Panc1 (cell line): ENCODE measurements at places on chromosomes 7 and 10.

GRCh38 chr7:150421831-150422230 is 28.6 kb upstream of the GIMAP8 start:
- DNase-seq: no peak

- no peak for DNase-seq
These were observed 272.6 kb downstream of the FGFR2 start for GRCh38 chr10:121325490-121326231.

DNA sequence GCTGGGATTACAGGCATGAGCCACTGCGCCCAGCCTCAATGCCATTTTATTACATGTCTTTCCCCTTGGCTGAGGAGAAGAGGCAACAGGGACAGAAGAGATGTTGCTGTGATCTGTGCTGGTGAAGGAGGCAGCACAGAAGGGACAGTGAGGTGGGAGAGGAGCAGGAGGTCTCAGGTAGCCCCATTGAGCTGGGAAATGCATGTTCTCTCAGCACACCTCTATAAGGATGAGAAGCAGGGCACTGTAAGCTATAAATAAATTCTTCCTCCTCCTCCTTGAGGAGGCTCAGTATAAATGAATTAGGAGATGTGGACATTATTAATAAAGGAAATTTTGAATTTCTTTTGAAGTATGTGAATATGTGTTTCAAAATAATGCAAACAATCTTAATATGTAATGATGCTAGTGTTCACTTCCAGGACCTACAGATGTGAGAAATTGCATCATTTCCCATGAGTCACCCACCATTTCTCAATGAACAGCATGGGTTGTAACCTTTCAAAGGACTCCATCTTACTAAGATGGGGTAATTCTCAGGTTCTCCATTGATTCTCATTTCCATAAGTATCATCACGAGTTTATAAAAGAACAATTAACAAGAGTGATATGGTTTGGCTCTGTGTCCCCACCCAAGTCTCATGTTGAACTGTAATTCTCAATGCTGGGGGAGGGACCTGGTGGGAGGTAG is 88.9 kb upstream of the ODAD2 start:
- no peak for DNase-seq

- no peak for DNase-seq
These were observed 134.4 kb downstream of the SLC16A9 start for GRCh38 chr10:59575269-59575668.

GRCh38 chr10:67612176-67612575 is 83.8 kb downstream of the CTNNA3 start:
- no peak for DNase-seq

DNA sequence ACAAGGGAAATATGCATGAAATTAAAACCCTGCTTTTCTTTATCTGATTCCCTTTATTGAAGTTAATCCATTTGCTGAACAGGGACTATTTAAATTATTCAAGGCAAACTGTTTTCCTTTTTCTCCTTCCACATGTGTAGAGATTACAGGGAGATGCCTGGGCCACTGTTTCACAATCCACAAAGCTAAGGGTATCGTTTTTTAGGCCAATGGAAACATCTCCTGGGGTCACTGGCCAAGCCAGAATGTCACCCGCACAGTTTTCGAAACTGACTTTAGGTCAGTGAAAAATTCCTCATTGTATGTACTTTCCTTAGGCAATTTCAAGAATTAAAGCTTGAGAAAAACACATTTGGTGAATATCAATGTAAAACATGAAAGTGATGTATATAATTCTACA is 259.2 kb upstream of the BMPER start:
- DNase-seq: no peak

DNA sequence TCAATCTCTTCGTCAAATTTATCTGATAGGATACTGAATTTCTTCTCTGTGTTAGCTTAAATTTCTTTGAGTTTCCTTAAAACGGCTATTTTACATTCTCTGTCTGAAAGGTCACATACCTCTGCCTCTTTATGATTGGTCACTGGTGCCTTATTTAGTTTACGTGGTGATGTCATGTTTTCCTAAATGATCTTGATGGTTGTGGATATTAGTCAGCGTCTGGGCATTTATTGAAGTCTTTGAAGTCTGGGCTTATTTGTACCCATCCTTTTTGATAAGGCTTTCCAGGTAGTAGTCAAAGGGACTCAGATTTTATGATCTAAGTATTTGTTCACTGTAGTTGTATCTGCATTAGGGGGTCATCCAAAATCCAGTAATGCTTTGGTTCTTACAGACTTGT is 1407.5 kb upstream of the LRRTM3 start:
- no peak for DNase-seq

- DNase-seq: no peak
These were observed 28.6 kb upstream of the TRIL start for GRCh38 chr7:28986765-28987110.

GRCh38 chr10:70649526-70649925 is 22.8 kb upstream of the ADAMTS14 start:
- peak; percentile 42 for DNase-seq

DNA sequence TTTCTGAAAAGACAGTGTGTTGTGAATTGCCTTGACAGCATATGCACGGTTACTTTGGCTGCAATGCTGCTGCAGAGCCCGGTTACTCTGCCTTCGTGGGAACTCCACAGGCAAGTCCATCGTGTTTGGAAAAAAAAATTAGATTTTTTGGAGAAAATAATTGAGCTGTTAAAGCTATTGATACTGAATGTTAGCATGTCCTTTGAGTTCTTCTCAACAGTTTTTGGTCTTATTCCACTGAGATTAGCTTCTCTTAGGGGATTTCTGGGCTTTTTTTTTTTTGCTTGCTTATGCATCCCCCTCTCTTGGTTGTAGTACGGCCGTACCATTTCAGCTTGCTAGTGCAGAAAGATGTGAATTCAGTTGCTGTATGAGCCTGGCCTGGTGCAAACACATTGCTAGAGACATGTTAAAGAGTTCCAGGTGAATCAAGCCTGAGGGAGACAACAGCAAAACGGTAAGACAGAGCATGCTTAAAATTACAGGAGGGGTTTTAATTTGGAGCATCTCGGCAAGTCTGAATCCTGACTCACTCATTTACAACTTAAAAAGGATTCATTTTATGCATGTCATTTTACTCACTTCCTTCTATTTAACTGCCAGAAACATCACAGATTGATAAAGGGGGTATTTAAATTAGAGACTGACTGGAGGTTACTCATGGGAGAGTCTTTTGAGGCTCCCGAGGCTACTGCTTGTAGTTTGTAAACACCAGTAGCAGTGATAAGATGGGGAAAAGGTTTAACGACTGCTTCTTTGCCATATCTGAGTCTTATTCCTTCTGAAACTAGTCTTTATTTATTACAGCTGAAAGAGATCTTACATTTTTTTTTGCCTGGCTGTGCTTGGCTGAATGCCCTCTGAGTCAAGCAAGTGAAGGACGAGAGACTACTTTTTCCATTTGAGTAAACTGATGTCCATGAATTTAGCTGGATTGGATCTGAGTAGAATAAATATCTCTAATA is 113.7 kb downstream of the CDK14 start:
- no peak for DNase-seq

DNA sequence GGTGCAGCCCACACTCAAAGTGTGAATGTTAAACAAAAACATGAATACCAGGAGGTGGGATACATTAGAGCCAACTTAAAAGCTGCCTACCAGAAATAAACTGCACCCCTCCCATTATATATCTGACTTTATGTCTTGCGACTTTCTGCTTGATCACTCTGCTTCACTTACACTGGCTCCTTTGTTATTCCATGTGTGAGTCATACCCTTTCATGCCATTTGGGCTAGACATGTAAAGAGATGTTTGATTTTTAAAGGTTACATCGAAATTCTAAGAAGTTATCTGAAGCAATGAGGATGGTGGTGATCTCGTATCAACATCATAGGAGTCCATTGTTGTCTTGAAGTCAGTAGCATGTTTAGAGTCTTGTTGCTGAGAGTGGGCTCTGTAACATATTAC is 31.6 kb upstream of the ETV1 start:
- DNase-seq: no peak

GRCh38 chr10:23870651-23871610 is 338.0 kb upstream of the KIAA1217 start:
- DNase-seq: no peak

- DNase-seq: no peak
These were observed 130.9 kb upstream of the MBL2 start for GRCh38 chr10:52903397-52903938.

- no peak for DNase-seq
These were observed 466.5 kb downstream of the GRID1 start for GRCh38 chr10:85900061-85900460.

DNA sequence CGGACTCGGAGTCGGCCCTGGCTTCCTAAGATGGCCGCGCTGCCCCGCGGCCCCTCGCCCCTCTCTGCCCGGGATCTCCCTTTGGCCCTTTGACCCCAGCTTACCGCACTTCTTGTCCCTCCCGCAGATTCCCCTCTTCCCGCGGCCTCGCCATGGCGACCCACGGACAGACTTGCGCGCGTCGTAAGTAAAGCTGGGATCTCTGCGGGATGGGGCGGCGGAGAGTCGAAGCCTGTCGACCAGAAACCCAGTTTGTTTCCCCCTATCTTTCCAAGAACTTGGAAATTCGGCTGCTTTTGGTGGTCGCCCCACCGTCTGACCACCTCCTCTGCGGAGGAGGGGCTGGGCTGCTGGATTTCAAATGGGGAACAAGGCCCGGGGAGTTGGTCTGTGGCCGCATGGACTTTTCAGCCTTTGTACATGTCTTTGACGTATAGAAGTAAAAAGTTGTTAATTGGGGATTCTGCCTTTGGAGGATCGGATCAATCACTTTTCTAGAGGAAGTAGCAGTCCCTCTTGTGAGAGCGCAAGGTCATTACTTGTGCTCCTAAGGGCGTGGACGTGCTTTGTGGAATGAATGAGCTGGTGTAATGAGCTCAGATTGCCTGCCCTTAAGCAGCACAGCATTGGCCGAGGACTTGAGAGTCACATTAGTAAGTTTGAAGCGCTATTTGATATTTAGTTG is 553 bp downstream of the VDAC2 start:
- no peak for DNase-seq

DNA sequence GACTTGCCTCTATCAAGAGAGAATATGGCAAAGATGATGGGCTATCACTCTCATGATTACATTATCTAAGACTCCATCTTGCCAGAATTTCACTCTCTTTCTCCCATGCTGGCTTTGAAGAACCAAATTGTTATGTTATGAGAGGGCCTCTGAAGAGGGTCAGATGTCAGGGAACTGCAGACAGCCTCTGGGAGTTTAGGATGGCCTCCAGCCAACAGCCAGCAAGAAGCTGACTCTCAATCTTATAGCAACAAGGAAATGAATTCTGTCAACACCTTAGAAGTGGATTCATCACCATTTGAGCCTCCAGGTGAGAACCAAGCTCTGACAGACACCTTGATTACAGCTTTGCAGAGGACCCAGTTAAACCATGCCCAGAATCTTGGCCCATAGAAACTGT is 33.6 kb downstream of the ZNF22 start:
- no peak for DNase-seq

DNA sequence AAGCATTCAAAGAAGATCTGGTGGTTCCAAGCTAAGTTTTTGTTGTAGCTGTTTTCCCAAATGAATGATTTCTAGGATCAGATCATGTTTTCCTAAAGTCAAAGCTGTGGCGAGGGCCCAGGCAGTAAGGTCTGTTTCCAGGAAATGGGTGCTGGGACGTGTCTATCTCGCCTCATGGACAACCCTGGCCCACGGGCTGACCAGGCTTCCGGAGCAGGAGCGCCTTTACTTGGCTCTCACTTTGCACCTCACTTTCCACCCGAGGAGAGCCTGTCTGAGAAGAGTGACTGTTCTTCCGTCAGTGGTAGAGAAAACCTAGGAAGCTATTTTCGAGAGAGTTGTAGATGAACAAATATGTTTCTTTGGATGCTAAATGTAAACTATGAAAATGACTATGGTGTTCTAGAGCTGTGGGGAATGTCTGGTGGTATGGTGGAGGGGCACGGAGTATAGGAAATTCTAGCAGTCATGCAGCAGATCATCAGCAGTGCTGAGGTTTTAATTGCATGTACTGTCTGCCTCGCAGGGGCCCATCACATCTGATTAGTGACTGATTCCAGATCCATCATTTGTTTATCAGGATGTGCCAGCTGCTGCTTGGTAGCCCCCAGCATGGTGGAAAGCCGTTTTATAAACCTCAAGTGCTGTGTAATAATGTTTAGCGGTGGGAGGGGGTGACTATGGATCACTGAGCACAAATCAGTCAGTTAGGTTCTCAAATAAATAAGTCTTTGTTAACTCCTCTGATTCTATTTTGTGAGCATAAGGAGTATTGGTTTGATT is 66.6 kb downstream of the VWC2 start:
- no peak for DNase-seq

DNA sequence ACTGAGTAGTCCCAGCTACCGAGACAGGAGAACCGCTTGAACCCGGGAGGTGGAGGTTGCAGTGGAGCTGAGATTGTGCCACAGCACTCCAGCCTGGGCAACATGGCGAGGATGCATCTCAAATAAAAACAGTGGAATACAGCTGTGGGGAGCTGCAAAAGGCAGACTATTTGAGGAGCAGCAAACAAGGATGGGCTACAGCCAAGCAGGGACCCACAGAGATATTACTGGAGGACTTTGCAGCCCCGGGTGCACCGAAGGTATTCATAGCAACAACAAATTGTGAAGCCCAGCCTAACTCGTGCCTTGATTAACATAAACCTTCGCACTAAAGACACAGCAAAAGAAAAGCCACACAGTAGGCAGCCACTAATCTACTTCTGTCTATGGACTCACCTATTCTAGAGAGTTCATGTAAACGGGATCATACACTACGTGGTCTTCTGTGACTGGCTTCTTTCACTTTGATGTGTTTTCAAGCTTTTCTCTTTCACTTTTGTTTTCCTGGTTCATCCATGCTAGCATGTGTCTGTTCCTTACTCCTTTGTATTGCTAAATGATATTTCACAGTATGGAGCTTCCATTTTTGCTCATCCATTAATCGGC is 34.0 kb downstream of the PODXL start:
- DNase-seq: no peak

- no peak for DNase-seq
These were observed 20.6 kb upstream of the CABCOCO1 start for GRCh38 chr10:61642150-61642571.

GRCh38 chr10:100148353-100149211 is 37.2 kb downstream of the ERLIN1 start:
- DNase-seq: peak; percentile 51

- no peak for DNase-seq
These were observed 853.9 kb downstream of the SORCS3 start for GRCh38 chr10:105494944-105495343.

DNA sequence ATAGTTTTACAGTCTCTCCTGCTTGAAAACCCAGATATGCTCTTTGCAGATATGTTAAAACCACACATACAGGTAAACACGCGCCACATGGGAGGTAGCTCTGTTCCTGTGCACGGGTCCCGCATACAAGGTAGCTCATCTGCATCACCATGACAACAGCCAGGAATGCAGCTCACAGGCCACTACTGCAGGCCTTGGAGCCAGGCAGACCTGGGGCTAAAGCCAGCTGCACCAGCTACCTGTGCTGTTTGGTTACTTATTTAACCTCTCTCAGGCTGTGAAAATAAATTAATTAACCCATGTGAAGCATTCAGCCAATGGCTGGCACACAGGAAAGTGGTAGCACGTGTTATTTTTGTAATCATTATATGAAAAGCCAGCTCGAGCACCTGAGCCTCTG is 428.3 kb downstream of the TNS3 start:
- DNase-seq: no peak

GRCh38 chr7:156082048-156083040 is 270.1 kb upstream of the SHH start:
- DNase-seq: no peak

- DNase-seq: no peak
These were observed 72.9 kb upstream of the ARMC3 start for GRCh38 chr10:22854935-22855421.
